Epithelial cell of prostate (primary cell): ENCODE measurements at places on chromosomes 5 and 9.

- no peak for DNase-seq
Observed at GRCh38 chr5:41266377-41266776, 53.0 kb upstream of the C6 start.

DNA sequence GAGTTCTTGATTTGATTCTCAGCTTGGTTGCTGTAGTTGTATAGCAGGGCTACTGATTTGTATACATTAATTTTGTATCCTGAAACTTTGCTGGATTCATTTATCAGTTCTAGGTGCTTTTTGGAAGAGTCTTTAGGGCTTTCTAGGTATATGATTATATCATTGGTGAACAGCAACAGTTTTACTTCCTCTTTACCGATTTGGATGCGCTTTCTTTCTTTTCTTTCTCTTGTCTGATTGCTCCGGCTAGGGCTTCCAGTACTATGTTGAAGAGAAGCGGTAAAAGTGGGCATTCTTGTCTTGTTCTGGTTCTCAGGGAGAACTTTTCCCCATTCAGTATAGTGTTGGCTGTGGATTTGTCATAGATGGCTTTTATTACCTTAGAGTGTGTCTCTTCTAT, 158.9 kb downstream of the SAXO1 start:
- DNase-seq = no peak

GRCh38 chr9:126612813-126613641, 701 bp upstream of the LMX1B start:
- DNase-seq = no peak

DNA sequence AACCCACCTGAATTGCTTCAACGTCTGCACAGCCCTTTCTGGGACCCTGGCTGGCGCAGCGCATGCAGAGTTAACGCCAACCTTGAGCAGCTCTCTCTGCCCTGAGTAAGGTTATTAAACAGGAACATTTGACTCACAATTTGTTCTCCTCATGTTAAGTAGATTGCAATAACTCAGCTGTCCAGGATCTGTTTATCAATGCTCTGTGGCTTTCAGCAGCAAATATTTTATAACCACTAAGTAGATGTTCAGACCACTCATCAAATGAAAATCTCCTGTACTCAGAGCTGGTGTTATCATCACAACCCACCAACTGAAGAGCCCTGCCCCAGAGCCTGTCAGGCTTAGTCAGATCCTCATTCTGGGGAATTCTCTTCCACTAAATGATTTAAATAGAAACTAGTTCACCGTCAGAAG, 403.0 kb downstream of the ZNF608 start:
- peak; percentile 54 for DNase-seq

- DNase-seq = no peak
Observed at GRCh38 chr9:137612741-137613142, 6.1 kb upstream of the EHMT1 start.

DNA sequence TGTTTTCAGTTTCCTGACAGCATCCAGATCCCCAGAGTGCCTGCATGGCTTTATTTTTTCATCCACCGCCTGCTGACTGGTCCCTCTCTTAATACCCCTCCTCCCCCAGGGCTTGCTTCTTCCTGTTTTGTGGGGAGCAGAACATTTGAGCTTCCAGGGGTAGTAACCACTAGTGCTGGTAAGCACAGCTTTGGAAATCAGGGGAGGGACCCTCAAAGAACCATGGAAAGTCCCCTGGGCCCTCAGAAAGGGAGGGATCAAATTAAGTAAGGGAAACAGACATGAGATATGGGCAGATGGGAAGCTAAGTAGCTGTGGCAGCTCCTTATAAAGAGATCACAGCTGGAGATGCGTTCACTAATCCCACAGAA, 26.8 kb downstream of the GRIA1 start:
- DNase-seq = no peak

DNA sequence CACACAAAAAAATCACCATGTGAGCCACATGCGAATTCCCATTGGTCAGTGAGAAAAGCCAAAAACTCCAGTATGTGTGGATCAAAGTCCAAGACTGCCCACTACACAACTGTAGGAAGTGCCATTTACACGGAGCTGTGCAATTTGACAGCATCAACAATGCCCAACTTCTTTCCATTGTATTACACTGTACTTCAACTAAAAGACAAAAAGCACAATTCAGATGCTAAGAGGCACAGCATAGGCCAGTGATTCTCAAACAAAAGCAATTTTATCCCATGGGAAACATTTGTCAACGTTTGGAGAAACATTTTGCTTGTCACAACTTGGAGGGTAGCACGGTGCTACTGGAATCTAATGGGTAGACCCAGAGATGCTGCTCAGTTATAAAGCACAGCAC, 39.8 kb downstream of the IARS1 start:
- no peak for DNase-seq

GRCh38 chr9:13876741-13877140, 437.2 kb downstream of the NFIB start:
- DNase-seq = no peak

DNA sequence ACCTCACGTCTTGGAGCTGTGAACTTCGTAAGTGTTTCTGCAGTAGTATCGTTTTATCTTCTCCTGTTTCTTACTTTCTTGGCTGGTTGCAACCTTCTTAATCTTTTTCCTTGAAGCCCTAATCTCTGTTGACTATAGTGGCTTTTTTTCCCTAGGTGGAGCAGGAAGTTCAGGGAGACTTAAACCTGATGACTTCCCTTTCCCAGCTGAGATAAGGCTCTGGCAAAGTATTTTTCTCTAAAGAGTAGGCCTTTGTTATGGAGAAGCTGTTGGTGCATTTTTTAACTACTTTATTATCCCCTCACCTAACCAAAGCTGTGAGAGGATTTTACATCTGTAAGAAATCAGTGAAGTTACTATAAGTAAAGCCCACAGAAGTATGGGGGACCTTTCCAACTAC, 723.1 kb upstream of the RIOK2 start:
- no peak for DNase-seq

DNA sequence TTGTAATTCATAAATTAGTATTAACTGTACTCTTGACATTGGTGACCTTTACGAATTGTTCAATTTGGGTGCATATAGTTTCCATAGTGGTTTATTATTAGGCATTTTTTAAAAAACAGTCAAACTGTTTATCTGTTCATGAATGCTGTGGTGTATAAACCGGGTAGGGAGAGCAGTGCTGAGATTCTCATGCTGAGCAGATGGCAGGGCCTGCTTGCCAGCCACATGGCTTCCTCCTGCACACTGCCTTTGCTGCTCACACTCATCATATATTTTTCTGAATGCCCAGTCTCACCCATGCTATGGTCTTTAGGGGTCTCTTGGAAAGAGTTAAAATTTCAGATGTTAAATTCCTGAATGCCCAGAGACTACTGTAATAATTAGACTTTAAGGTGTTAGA, 40.8 kb downstream of the NNT start:
- DNase-seq = no peak

GRCh38 chr9:123832858-123833650, 96.9 kb downstream of the DENND1A start:
- no peak for DNase-seq

- no peak for DNase-seq
Observed at GRCh38 chr5:123783421-123783820, 271.4 kb downstream of the CSNK1G3 start.

- no peak for DNase-seq
Observed at GRCh38 chr5:74109344-74109743, 483.3 kb downstream of the ARHGEF28 start.

DNA sequence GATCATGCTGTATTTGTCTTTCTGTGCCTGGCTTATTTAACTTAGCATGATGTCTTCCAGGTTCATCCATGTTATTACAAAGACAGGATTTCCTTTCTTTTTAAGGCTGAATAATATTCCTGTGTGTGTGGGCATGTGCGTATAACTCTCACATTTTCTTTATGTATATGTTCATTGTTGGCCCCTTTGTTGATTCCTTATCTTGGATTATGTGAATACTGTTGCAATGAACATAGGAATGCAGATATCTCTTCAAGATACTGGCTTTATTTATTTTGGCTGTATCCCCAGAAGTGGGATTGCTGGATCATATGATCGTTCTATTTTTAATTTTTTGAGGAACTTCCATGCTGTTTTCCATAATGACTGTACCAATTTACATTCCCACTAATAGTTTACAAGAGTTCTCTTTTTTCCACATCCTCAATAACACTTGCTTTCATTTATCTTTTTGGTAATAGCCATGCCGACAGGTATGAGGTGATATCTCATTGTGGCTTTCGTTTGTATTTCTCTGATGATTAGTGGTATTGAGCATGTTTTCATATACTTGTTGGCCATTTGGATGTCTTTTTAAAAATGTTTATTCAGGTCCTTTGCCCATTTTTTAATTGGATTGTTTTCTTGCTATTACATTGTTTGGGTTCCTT, 38.0 kb downstream of the CREBRF start:
- no peak for DNase-seq

GRCh38 chr5:128857076-128857677, 108.1 kb upstream of the SLC27A6 start:
- no peak for DNase-seq

DNA sequence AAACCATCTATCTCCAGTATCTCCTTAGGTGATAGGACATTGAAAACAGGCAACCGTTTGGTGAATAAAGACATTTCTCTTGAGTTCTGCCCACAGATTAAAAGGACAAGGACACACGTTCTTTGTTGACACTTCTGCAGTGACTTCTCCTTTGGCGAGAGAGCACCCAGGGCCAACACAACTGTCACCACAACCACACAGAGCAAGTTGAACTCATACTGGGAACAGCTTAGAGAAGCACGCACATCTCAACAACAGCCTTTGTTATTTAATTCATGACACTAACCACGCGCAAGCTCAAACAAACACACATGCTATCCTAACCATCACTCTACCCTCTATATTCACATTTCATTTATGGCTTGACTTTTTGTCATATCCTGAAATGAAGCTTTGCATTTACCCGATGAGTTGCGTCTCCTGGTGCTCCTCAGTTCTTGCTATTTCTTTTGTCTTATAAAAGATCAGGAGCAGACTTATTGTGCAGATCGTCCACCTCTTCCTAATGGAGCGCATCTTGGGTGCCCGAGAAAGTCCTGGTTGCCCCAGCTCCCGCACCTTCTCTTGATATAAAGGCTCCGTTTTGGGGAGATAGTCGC, 543 bp downstream of the ST8SIA4 start:
- no peak for DNase-seq

DNA sequence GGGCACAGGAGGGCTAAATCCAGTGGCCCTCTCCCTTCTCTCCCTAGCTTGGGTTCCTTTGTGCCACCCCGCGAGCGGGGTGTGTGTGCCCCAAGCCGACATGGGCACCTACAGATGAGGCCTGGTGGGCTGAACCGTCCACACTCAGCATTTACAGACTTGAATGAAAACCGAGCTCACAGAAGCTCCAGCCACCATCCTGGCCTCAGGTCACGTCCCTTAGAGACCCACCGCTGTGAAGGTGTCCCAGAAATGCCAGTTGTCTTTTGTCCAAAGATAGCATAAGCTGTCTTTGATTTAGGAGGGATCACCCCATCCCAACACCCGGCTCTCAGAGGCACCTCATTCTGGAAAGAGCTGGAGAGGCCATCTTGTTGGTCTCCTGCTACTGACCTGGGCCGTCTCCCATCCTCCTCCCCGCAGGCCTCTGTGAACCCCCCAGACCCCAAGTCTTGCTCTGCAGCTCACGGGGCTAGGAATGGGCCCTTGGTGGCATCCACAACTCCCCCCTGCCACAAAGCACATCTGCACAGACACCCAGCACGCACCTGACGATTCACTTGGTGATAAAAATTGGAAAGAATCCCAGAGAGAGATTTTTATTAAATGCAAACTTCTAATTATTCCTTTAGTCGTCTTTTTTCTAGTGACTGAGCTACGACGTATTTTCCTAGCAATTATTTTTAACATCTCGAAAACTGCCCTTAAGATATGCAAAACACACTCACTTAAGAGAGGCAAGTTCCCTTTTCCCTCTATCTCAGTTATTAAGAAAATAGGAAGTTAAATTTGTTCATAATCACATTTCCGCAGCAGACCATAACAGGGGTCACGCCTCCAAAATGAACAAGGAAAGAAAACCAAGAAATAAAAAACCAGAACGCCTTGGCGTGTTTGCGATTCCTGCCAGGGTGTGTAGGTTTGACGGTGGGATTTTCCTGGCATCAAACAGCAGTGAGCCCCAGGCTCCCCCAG, 80.5 kb upstream of the LMX1B start:
- DNase-seq = no peak

DNA sequence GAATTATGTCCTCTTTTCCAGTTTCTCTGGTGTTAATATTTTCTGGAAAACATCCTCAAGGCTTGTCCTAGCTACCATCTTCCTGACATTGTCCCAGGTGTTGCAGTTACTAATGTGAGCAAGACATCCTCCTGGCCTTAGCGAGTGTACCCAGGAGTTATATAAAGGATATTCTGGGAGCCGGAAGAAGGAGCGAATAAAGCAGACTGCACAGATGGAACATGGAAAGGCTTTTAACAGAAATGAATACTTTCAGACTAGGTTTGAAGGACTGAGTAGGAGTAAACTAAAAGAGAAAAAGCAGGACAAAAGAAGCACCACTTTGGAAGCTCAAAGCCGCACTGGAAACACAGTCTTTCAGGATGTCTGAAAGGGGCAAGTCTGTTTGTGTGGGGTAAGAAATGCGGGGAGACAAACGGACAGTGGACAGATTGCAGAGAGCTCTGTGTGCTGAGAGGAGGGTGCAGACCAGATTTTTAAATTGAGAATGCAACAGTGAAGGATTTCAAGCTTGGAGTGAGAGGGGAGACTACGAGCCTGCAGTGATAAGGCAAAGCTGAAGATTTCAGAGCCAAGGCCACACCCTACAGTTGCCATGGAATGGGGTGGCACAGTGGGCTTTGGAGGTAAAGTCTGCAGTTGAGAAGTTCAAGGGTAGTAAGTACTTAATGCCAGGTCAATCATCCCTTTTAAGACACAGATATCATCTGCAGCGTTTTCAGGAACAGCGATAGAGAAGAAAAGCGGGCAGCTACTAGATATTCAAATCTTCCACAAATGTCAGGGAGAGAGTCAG, 94.1 kb upstream of the TAF11L2 start:
- no peak for DNase-seq

- no peak for DNase-seq
Observed at GRCh38 chr5:132182359-132183040, 45.2 kb downstream of the P4HA2 start.

DNA sequence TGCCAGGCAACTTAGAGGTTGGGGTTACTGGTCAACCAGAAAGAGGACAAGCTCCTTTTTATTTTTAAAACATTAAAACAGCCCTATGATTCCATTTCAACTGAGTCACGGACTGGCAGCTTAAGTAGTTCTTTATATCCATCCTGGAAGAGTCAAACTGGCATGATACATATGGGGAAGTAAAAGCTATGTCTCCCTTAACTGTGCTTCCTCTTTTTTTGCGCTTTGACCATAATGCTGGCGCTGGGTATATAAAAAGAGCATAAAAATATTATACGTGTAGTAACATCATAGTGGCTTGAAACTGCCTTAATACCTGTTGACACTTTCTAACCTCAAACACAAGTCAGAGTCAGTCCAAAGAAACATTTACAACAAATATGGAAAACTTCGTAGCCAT, 274.4 kb downstream of the CSNK1G3 start:
- DNase-seq = no peak

- DNase-seq = no peak
Observed at GRCh38 chr9:121707477-121708424, 56.3 kb downstream of the DAB2IP start.

DNA sequence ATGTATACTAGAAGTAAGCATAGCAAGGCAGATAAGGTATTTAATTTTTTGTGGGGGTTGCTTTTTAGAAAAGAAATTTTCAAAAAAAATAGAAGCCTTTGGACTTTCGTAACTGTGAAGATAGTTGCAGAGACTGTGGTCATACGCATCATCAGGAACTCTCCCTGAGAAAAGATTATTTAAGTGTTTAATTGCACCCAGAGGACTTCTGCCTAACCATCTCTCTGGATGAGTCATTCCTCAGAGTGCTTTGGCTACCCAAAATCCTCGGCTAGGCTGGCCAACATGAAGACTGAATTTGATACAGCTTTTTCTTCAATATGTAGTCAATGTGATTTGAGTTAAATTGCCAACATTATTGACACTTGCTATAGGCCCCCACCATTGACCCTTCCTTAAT, 296.4 kb downstream of the TLR4 start:
- no peak for DNase-seq
